Caudate nucleus (tissue), 63 donors: ENCODE measurements at places on chromosomes 1 and 21.

DNA sequence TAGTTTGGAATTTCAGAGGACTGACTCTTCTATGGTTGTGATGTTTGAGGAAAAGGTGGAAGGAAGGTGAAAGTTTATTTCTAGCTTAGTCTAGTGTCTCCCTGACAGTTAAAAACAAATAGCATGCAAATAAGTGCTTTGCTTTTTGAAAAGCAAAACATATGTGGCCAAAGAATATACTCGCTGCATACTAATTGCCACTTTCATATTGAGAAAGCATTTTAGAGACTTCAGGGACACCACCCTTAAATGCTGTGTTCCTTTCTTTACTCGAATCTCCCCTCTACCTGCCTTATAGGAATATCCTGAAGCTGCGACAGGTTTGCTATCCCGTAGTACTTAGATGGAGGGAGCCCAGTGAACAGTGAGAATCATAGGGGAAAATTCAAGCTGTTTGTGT is 23.2 kb downstream of the GLUL start:
- no peak for DNase-seq

- no peak for DNase-seq
Observed at GRCh38 chr1:67570486-67571143, 114.4 kb upstream of the GADD45A start.

GRCh38 chr1:59549903-59550302 is 253.0 kb downstream of the FGGY start:
- no peak for DNase-seq

DNA sequence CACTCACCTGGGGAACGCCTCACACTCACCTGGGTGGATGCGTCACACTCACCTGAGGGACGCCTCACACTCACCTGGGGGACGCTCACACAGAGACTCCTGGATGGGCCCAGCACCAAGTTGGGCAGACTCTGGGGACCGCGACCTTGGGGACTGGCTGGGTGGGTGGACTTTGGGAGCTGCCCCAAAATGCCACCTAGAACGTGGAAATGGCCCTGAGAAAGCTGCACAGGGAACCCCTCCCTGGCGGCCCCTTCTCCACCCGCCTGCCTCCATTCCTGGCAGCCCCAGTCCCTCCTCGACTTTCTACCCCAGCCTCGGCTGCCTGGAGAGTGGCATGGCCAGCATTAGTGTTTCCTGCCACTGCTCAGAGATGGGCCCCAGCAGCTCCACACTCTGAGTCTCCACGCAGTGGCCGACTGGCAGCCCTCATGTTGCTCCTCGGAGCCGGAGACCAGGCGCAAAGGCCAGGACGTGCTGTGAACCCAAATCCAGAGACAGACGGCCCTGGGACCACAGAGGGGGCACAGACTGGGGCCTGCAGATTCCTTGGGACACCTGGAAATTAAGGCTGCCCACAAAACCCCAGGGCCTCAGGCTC is 46.5 kb upstream of the ACTRT2 start:
- DNase-seq, result no peak

GRCh38 chr21:15617964-15618363 is 111.8 kb upstream of the USP25 start:
- DNase-seq, result no peak
